ENCODE measurements at places on chromosomes 16 and 17. TPM values are rescaled to one million over a fixed set of nuclear protein-coding genes. Genes with fewer than 3 reads are reported as not detected.
A peak's percentile ranks its signal among the peaks of the same experiment; 100 is the strongest.

The CCR7 gene
- 0.32 TPM for total RNA-seq

GRCh38 chr16:26120729-26121128, 429.0 kb downstream of the HS3ST4 start:
- no peak for DNase-seq

- no peak for DNase-seq
Observed at GRCh38 chr17:9522074-9522473, 53.5 kb downstream of the STX8 start.

DNA sequence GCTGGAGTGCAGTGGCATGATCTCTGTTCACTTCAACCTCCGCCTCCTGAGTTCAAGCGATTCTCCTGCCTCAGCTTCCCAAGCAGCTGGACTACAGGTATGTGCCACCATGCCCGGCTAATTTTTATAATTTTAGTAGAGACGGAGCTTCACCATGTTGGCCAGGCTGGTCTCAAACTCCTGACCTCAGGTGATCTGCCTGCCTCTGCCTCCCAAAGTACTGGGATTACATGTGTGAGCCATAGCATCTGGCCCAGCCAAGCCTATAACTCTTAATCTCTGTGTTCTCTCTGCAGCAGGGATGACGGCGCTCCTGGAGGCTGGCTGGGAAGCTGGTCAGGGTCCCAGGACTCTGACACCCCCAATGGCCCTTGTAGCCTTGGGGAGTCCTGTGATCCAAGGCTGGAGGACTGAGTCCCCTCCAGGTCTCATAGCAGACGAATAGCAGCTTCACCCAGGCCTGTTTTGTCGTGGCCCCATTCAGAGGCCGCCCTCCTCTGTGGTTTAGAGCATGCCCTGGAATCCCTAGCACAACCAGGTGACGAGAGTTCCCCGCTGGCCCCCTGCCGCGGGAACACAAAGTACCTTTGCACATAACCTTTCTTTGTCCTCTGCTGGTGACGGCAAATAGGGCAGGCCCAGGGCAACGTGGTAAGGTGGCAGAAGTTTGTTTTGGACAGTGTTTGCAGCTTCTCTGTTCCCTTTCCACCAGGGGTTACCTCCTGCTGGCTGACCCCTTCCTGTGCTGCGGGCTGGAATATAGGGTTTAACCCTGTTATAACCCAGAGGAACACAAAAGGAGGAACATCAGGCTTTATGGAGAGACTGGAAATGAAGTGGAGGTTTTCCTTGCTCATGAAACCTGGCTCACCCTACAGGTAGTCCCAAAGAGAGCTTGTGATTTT, 43.0 kb upstream of the TOB1 start:
- DNase-seq = no peak

The DNAI2 gene
- not detected for total RNA-seq

DNA sequence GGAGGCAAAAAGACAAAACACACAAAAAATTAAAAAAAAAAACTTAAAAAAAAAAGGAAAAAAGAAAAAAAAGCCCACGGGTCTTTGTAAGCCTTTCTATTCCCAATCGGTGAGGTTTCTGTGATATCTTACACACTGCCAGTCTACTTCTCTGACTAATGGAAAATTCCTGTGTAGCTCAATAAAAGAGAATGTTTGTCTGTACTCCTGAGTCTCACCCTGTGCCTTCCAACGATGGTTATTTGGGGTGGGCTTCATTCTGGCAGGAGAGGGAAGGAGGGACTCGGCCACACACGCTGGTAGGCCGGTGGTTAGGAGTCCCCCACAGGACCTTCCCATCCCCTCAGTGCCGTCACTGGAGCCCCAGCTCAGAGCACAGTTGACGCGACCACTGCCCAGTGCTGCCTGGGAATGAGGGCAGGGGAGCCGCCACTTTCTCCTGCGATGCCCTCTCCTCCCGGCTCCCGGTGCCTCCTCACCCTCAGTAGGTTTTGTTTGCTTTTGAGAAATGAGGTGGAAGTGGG, 68.0 kb downstream of the AMFR start:
- no peak for DNase-seq

- no peak for DNase-seq
Observed at GRCh38 chr17:19753661-19754463, 5.8 kb upstream of the ALDH3A1 start.

GRCh38 chr17:63542942-63543821, 7.1 kb upstream of the DCAF7 start:
- no peak for DNase-seq

DNA sequence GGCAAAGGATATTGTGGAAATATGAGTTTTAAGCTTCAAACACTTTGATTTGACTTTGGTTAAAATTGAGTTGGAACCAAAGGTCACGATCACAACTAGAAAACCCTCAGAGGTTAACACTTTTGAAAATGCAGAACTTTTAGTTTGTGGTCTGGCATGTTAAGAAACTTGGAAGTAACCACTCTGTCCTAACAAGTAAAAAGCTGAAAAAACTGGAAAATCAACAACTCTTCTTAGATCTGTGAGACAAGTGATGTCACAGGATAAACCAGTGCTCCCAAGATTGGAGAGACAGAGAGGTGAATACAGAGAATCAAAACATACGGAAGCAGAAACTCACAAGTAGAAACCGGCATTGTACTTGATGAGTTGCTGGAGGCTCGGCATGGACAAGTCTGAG, 17.4 kb downstream of the MFSD6L start:
- DNase-seq = no peak

DNA sequence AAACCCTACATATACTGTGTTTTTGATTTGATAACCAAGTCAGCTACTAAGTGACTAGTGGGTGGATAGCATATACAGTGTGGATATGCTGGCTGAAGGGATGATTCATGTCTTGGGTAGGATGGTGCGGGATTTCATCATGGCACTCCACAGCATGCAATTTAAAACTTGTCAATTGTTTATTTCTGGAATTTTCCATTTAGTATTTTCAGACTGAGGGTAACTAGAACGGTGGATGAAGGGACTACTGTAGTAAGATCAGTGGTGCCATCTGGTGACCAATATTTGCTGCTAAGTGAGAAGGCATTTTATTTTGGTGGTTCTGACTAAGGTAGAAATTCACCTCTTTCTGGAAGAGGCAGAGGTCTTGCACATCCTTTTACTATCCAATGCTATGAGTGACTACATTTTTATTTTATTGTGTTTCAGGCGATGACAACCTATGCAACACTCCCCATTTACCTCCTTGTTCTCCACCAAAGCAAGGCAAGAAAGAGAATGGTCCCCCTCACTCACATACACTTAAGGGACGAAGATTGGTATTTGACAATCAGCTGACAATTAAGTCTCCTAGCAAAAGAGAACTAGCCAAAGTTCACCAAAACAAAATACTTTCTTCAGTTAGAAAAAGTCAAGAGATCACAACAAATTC, 3.1 kb downstream of the CDC6 start:
- DNase-seq = no peak

DNA sequence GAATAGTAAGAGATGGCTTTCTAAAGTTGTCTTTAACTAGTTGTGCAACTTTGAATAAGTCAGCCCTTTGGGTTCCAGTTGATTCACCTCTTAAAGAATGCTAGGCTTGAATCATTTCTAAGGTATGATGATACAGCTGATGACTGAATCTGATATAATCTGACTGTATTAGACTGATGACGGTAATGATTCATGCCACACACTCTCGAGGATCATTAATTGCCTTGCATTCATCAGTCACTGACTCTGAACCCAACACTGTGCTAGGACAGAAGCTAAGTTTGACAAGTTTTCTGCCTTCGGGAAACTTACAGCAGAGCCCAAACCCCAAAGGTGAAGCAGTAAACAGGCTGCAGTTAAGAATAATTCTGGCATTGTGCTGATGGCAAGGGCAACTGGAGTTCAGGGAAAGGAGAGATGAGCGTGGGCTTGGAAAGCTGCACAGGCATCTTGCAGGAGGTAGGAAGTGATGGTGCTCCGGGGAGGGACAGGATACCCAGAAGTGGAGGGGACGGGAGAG, 25.8 kb downstream of the ASIC2 start:
- no peak for DNase-seq

- peak; percentile 86 for DNase-seq
Observed at GRCh38 chr16:75590920-75591843, 25.0 kb downstream of the GABARAPL2 start.

The TMC6 gene
- total RNA-seq = 80.1 TPM

- no peak for DNase-seq
Observed at GRCh38 chr17:80585890-80586845, 41.5 kb downstream of the RPTOR start.

DNA sequence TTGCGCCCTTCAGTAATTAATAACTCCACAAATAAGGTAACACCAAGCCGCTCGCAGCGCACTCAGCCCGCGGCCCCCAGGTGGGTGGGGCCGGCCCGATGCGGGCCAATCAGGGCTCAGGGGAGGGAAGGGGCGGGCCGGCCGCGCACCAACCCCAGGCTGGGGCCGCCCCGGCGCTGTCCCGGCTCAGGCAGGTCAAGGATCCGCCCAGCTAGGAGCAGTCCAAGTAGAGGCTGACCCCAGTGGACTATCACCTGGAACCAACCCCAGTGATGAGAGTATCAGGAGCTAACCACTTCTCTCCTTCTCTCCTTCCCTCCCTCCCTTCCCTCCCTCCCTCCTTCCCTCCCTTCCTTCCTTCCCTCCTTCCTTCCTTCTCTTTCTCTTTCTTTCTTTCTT, 110.8 kb downstream of the C16orf78 start:
- peak; percentile 77 for DNase-seq

The BEAN1 gene
- 2.8 TPM for total RNA-seq
